ENCODE measurements at places on chromosomes 16 and 17.

GRCh38 chr17:2511462-2512369 is at the start of gene METTL16:
TSS of gene METTL16 (minus strand) at chr17:2511888. CDS start at chr17:2502331, 9,557 bp downstream.
- peak; percentile 95 for DNase-seq

- DNase-seq: no peak
Observed at GRCh38 chr16:52193441-52193840, 353.5 kb downstream of the TOX3 start.

GRCh38 chr17:73595479-73595878 is 48.8 kb downstream of the SDK2 start:
- DNase-seq: no peak

- DNase-seq: peak; percentile 95
Observed at GRCh38 chr16:970766-971581, at the start of gene LMF1. TSS of gene LMF1 (minus strand) at chr16:970984. CDS start at chr16:970980, 4 bp downstream.

- DNase-seq: no peak
Observed at GRCh38 chr16:54459509-54460262, 173.1 kb upstream of the IRX3 start.

DNA sequence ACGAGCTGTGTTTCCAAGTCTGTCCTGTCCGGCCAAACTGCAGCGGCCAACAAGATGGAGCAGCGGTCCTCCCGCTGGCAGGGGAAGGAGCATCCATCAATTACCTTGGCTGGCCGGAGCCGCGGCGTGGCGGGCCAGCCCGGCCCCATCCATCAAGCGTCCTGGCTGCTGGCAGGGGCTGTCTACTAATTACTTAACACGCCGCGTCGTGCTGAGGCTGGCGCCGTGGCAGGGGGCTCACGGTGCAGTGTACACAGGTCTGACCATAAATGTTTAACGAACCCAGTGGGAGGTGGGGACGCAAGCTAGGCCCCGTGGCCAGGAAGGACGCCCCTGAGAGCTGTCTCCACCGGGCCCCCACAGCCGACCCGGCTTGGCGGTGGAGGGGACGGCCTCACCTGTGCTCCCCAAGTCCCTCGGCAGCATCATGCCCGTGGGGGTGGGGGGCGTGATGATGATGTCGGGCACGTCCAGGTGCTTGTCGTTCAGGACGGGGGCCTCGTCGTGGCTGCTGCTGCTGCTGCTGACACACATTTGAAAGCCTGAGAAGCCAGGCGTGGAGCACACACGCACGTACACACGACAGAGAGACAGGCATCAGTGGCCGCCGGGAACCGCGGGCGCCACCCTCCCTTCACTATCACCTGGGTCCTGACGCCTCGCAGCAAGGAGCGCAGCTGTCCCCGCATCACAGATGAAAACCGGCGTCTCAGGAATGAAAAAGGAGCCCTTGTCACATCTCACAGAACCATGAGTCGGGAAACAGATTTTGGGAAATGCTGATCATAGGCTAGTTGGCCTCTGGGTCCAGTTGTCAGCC is 21.2 kb upstream of the GINS2 start:
- no peak for DNase-seq

GRCh38 chr16:65278874-65279273 is 157.0 kb upstream of the CDH11 start:
- DNase-seq: no peak

- peak; percentile 37 for DNase-seq
Observed at GRCh38 chr16:3020247-3020603, at the start of gene TNFRSF12A. TSS of gene TNFRSF12A (plus strand) at chr16:3020368. CDS start at chr16:3020398, 30 bp downstream.

DNA sequence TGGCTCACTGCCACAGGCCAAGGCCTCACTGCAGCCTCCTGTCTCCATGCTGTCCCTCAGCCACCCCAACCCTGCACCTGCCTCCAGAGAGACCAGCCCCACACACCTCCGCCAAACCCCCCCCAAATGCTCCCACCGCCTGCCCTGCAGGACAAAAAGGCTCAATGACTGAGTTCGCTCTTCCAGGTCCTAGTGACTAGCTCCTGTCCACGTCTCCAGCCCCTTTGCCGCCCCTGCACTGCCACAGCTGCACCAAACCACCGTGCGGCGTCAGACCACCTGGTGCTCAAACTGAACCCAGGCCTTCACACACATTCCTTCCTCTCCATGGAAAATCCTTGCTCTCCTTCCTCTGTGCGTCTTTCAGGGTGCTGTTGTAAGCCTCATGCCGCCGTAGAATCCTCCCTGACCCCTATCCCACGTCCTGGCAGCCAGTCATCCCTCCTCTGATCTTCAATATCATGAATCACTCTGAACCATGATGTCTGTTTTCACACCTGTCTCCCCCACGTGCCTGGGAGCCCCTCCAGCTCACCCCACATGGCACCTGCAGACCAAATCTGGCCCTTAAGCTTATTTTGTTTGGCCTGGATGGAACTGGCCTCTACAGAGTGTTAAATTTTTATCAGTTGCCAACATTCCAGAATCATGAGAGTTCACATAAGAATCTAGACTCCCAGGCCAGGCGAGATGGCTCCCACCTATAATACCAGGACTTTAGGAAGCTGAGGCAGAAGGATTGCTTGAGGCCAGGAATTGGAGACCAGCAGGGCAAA is 4.3 kb upstream of the GSG1L start:
- DNase-seq: no peak

GRCh38 chr16:57791893-57792461 is 10.3 kb downstream of the KIFC3 start:
- DNase-seq: no peak

GRCh38 chr16:58882292-58882691 is 148.2 kb upstream of the GOT2 start:
- no peak for DNase-seq

DNA sequence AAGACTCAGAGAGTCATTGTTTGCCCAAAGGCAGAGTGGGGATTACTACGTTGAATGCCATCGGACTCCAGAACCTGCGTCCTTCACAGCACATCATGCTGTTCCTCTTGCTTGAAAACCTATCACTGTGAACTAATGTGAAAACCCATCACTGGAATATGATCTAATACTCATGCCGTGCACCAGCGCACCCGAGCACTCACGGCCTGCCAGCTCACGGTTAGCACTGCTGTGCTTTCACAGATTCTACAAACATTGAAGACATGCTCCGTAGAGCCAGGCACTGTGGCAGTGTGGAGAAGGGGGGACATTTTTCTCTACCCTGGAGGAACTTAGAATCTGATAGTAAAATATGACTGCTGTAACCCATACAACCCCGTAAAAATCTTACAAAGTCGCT is 350.4 kb downstream of the C16orf95 start:
- no peak for DNase-seq

GRCh38 chr17:82334622-82335394 is 1.2 kb upstream of the SECTM1 start:
- DNase-seq: no peak

- DNase-seq: no peak
Observed at GRCh38 chr16:75621170-75621477, 2.0 kb downstream of the ADAT1 start.

GRCh38 chr17:72479113-72479512 is 358.3 kb downstream of the SOX9 start:
- no peak for DNase-seq

- DNase-seq: no peak
Observed at GRCh38 chr16:24748242-24748641, 18.8 kb downstream of the TNRC6A start.

GRCh38 chr16:70508752-70509151 is 14.6 kb downstream of the COG4 start:
- DNase-seq: no peak

DNA sequence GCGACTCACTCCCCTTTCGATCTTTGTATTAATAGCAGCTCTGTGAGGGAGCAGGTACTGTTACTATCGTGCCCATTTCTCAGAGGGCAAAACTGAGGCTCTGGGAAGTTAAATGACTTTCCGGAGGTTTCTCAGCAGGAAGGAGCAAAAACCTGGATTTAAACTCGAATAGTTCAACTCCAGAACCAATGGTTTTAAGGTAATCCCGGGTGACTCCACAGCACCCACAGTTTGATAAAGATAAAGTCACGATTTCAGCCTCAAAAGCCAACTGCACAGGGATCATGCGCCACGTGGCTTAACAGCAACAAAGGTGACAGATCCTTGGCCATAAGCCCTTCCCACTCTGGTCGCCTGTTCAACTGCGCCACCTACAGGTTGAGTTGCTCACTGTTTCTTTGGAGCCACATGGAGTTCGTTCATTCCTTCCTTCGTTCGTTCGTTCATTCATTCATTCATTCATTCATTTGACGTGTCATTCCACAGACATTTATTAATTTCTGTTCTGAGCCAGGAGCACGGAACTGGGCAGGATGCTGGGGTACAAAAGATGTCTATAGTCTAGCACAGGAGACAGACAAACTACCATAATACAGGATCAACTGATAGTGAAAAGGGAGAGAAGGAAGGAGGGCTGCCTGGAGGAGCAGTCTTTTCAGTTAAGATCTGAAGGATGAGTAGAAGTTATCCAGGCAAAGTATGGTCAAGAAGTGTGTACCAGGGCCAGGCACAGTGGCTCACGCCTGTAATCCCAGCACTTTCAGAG is 134.8 kb downstream of the HS3ST2 start:
- no peak for DNase-seq

GRCh38 chr16:76194616-76195015 is 82.6 kb upstream of the CNTNAP4 start:
- DNase-seq: no peak

- DNase-seq: no peak
Observed at GRCh38 chr16:2816751-2817339, at the start of gene PRSS21. TSS of gene PRSS21 (plus strand) at chr16:2817237. CDS start at chr16:2817269, 32 bp downstream.

- DNase-seq: no peak
Observed at GRCh38 chr16:85144026-85144915, 32.0 kb upstream of the CIBAR2 start.

GRCh38 chr17:71251276-71251675 is 869.5 kb upstream of the SOX9 start:
- DNase-seq: no peak

DNA sequence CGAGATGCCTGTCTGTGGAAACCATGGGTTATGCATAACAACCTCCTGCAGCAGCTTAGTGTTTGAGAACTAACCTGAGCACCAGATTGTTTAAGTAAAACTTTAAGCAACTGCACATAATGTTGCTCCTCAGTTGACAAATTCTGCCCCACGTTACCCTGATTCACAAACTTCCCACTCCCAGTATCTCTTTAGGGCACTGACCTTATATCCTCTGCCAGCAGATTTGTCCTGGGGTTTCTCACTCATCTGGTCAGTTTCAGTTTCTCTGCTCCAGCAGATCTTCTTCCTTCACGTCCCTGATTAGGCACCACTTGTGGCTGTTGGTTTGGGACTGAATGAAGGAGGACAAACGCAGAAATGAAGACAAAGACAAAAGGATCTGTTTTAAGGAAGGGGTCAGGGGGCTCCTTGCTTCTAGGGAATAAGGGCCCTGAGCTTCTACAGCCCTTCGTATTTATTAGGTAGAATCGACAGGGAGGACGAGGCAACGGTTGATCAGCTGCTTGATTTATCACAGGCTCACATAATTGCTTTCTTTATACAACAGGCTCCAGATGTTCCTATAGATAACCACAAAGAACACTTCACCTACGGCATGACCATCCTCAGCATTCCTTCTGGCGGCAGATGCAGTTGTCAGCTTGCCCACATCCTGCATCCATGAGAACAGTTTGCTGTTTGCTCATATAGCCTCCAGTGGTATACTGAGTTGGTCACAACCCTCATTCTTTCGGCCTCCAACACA is 13.5 kb upstream of the ZNF689 start:
- no peak for DNase-seq

GRCh38 chr17:34755981-34756636 is 176.7 kb downstream of the TMEM132E start:
- no peak for DNase-seq

GRCh38 chr16:71449020-71449419 is 7.2 kb upstream of the TLE7 start:
- no peak for DNase-seq

- no peak for DNase-seq
Observed at GRCh38 chr16:75471723-75472633, 7.5 kb upstream of the TMEM170A start.

GRCh38 chr17:45942284-45942683 is 47.9 kb downstream of the MAPT start:
- no peak for DNase-seq

DNA sequence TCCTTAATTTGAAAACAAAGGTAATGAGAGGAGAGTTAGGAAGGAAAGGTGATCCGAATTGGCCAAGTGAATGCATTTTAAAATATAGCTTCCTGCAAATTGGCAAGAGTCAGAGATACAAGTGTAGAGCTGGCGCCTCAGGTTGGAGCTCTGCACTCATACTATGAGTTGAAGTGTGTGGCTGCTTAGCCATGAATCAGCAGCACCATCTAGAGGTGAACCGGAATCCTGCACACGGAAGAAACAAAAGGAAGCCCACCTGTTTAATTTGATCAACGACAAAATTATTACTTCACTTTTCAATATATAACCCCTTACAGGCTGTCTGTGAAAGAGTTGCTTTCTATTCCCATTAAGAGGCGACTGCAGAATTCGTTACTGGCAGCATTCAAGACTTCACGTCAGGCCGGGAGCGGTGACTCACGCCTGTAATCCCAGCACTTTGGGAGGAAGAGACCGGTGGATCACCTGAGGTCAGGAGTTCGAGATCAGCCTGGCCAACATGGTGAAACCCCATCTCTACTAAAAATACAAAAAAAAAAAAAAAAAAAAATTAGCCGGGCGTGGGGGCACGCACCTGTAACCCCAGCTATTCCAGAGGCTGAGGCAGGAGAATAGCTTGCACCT is 1253.7 kb upstream of the CDH8 start:
- DNase-seq: no peak

DNA sequence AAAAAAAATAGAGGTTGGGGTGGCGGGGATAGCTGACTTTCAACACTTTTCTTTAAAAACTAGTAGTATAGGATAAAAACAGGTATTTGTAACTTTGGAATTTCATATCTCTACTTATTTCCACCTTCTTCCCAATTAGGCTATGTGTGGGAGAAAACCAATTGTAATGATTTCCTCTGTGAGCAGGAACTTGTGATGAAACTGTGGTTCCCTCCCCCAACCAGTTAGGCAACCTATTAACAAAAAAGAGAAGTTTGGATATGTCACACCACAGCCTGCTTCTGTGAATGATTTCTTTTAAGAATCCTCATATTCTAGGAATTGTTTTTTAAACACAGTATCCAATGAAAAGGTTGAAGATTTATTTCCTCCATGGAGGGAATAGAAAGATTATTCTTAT is 1.9 kb downstream of the IGSF6 start:
- no peak for DNase-seq

GRCh38 chr17:77679589-77679988 is 278.9 kb upstream of the TNRC6C start:
- DNase-seq: no peak

DNA sequence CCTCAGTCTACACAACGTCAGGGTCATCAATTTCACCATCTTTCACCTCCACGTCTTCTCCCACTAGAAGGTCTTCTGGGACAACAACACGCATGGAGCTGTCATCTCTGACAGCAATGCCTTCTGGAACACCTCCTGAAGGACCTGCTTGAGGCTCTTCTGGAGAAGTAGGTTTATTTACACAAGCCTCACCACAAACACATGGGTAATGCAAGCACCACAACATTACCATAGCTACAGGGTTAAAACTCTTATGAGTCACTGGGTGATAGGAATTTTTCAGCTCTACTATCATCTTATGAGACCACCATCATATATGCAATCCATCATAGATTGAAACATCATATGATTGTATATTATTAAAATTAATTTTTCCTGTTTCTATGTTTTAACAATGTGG is 215.4 kb downstream of the CHD9NB start:
- no peak for DNase-seq

- DNase-seq: no peak
Observed at GRCh38 chr17:29246628-29247027, at the start of gene CRYBA1. TSS of gene CRYBA1 (plus strand) at chr17:29246859. CDS start at chr17:29246864, 5 bp downstream.
